Large intestine (tissue), 12 donors: ENCODE measurements at places on chromosomes 5 and 9.
A peak's percentile ranks its signal among the peaks of the same experiment; 100 is the strongest.

DNA sequence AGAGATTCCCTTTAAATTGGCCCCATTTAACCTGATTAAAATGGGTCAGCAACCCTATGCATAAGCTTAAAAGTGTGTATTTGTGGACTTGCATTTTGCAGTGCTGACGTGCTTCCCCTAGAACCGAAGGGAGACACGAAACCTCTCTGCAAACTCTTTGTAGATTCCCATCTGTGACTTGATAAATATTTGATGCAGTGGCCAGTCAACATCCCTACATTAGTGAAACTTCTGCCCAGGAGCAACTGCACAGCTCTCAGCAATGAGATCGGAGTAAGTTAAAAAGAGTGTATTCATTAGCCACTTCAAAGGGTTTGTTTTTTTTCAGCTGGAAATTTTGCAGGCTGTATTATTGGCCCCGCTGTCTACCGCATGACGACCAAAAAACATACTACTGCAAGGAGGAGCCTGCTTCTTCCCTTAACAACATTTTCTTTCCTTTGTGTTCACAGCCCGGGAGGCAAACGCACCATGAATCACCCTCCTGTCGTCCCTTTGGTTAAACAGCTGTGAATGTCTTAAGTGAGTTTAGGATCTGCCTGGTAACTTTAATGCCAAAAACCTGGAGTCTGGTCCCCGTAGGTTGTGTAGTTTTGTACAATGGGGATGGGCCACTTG is 38.0 kb upstream of the TCERG1 start:
- DNase-seq: no peak

GRCh38 chr9:97660847-97661246 is 27.2 kb downstream of the NCBP1 start:
- no peak for DNase-seq

GRCh38 chr9:114905170-114905940 is 25.0 kb downstream of the TNFSF8 start:
- DNase-seq: peak; percentile 47

- DNase-seq: no peak
Observed at GRCh38 chr5:165425594-165425993, 1920.2 kb downstream of the MAT2B start.

GRCh38 chr9:127788337-127789011 is 2.6 kb downstream of the CDK9 start:
- no peak for DNase-seq

DNA sequence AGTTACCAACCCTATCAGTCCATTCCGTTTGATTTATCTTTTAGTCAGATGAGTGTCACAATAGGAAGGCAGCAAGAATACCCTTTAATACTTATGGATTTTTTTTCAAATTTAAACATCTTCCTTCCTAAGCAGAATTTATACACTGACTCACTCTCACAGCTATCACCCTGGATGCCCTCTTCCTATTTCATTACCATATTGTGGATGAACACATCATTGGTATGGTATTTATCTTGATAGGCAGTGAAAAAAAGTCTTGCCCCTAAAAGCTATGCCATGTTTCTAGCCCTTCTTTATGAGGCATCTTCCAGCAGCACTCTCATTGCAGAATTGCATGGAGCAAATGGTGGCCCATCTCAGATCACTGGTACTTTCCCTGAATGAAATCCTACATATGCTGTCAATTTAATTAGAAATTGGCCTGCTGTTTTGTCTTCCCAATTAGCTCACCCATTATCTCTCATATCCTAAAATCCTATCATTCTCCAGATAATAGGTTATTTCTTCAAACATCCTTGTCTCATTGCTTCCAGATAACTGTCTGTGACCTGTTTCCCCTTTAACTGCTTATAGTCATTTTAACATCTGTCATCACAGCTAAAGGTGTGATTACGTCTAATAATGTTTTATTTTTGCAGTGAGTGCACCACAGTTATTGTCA is 433.5 kb upstream of the POU5F2 start:
- no peak for DNase-seq

DNA sequence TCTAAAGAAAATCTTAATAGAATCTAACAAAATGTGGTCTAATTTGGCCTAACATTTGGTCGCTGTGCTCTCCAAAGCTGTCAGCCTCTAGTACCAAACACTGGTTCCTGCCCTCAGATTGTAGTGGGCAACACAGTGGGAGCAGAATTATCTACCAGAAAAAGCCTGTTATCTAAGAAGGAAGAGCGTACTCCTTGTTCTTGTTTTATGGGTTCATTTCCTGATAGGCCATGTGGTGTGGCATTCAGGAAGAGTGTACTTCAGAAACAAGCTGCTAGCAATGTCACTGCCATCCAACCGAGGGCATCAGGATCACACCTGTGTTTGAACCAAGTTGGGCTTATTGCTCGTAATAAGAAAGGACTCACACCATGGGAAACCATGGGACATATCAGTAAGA is 487.9 kb upstream of the DAP start:
- no peak for DNase-seq

GRCh38 chr9:36450110-36450732 is 50.2 kb upstream of the RNF38 start:
- DNase-seq: no peak

GRCh38 chr9:3177936-3178335 is 334.0 kb upstream of the PUM3 start:
- DNase-seq: no peak

DNA sequence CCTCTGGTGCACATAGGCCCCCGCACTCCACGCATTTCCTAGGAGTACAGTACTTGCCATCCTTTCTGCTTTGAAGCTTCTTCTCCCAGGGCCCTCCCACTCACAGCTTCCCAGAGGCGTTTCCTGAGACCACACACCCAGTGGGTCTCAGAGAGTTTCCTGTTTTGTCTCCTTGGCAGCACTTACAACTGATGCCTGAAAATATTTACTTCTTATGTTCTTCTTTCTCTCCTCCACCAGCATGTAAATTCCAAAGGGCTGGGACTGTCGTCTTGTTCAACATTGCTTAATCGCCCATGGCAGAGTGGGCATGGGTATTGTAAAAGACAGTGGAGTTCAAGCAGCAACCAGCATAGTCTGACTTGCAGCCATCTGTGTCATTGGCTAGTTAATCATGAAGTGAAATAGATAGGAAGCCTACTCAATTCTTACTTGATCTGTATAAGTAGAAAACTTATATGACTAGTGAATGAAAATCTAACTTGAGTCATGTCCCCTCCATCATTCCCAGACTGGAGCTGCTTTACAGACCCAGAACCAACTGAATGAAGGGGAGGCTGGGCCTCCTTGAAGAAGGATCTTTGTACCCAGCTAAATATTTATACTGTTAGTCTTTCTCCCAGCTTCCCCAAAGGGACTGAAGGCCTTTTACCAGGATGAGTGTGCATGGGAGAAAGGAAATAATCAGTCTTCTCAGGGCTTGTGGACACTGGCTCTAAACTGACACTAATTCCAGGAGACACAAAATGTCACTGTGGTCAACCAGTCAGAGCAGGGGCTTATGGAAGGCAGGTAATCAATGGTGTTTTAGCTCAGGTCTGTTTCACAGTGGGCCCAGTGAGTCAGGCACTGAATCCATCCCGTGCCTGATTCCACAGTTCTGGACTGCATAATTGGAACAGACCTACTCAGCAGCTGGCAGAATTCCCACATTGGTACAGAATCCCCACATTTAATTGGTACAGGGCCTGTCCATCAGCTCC is 116.4 kb downstream of the SV2C start:
- no peak for DNase-seq
